Esophagus squamous epithelium (tissue), 5 donors: ENCODE measurements at places on chromosomes 12 and 14.

DNA sequence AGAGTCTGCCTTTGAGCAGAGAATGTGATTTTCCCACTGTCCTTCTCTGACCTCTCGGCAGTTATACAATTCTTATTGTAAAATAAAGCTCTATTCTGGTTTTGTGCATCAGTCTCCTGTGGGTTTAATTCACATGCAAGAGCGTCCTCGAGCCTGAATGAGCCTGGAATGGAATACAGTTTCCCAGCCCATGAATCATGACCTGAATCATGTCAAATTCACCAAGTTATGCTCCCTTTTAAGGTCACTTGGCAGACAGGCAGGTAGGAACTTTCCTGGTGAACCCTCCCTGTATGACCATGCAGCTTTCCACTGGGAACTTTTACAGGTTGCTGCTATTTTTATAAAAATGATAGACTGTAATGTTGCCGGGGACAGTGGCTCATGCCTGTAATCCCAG lies 41.7 kb downstream of the BICD1 start:
- no peak for DNase-seq

- no peak for DNase-seq
Measured at GRCh38 chr14:20492486-20492885, 12.9 kb upstream of the RNASE10 start.

DNA sequence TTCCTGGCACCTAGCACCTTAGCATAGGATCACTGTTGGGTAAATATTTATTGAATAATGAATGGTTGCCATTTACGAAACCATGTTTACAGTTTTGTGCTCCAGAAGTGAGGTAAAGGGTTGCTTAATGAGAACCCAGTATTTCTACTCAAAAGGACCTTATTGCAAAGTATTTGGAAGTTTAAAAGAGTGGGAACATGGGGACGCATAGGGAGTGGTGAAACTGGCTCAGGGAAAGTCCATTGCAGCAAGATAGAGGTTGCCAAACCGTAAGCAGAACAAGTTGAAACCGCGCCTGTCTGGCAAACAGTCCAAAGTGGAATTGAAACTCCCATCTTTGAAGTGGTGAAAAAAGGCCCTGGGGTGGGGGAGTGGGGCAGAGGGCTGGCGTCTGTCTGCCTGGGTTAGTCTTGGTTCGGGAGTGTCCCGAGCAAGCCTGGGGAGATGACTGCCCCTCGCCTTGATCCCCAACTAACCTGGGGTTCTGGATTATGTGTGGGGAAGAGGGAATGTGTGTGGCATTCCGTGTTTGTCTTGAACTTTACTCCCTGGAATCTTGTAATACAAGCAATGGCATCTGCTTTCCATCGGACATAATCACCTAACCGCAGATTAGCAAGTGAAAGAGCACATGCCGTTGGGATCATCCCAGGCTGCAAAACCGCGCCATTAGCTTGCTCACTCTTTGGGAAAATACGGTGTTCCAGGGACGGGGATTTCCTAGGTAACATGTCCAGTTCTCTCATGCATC lies 7.2 kb downstream of the ALDH2 start:
- DNase-seq, result no peak

GRCh38 chr14:96512602-96513397 lies 10.6 kb downstream of the PAPOLA start:
- DNase-seq, result no peak

DNA sequence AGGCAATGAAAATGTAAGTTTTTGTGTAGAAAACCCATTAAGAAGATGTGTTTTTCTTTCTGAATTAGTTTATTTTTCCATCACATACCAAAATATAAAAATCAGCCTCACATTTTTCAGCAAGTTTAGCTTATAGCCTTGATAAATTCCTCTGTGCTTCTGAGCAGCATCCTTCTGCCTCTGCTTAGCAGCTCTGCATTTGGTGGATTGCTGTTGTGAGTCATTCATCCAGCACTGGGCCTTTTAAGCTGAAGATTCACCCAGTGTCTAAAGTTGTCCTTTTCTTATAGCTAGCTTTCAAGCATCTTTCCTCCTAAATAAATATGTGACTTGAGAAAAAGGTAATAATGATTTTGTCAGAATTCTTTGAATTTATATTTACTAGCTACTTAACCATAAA lies 206.1 kb downstream of the PCNX1 start:
- no peak for DNase-seq

GRCh38 chr12:51926718-51927117 lies 19.4 kb downstream of the ACVRL1 start:
- no peak for DNase-seq

GRCh38 chr12:16345105-16345504 lies 2.3 kb upstream of the MGST1 start:
- DNase-seq, result no peak

DNA sequence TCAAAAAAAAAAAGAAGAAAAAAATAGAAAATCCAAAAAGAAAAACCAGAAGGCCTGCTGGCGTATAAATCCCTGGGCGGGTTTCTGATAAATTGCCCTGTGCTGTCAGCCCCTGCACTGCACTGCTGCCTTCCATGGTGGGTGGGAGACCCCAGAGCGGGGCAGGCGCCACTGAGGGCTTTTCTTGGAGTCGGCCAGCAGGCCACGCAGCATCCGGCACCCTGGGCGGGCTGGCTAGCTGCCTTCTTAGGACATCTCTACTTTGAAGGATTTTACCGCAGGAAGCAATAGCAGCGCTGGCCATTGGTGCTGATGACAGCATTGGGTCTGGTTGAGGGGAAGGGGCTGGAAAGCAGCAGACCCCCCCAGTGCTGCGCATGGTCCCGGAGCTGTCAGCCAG lies 29.1 kb downstream of the IL31 start:
- DNase-seq, result no peak

DNA sequence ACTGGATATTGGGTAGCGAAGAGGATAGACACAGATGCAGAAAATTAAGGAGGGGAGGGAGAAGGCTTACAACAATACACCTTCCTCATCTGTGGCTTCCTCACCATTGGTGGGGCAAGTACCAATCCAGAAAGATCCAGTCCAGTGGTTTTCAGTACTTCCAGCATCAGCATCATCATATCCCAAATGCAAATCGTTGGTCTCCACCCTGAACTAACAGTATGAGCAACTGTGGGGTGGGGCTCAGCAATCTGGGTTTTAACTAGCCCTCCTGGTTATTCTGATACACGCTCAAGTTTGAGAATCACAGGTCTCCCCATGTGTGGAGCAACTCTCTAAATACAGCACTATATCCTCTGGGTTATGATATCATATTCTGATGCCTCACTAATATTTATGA lies 193.7 kb downstream of the PAX9 start:
- DNase-seq, result no peak

DNA sequence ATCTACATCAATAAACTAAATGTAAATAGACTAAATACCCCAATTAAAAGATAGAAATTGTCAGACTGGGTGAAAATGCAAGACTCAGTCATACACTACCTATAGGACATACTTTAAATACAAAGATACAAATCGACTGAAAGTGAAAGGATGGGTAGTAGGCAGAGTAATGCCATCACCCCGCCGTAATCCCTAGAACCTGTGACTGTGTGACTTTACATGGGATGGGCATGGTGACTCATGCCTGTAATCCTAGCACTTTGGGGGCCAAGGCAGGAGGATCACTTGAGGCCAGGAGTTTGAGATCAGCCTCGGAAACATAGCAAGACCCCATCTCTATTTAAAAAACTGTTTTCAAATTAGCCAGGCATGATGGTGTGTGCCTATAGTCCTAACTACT lies 2.6 kb upstream of the EVL start:
- DNase-seq, result no peak

GRCh38 chr14:51697848-51698247 lies 46.1 kb downstream of the FRMD6 start:
- DNase-seq, result no peak

- no peak for DNase-seq
Measured at GRCh38 chr14:56193347-56193746, 75.1 kb downstream of the PELI2 start.

DNA sequence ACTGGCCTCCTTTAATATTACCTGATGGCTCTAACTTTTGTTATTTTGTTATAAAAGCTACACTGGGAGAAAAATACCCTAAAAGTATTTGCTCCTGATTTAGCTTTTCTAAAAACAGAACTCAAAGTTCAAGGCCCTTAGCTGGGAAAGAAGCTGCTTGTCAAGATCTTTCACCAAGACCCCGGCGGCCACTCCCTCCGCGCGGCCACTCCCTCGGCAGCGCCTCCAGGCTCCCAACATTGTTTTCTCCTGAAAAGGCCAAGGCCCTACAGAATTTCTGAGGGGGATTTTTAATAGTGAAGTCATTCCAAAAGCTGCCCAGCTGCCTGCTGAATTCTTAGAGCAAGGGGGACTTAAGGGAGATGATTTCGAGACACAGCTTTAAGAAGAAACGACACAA lies 96.4 kb downstream of the NTN4 start:
- no peak for DNase-seq

DNA sequence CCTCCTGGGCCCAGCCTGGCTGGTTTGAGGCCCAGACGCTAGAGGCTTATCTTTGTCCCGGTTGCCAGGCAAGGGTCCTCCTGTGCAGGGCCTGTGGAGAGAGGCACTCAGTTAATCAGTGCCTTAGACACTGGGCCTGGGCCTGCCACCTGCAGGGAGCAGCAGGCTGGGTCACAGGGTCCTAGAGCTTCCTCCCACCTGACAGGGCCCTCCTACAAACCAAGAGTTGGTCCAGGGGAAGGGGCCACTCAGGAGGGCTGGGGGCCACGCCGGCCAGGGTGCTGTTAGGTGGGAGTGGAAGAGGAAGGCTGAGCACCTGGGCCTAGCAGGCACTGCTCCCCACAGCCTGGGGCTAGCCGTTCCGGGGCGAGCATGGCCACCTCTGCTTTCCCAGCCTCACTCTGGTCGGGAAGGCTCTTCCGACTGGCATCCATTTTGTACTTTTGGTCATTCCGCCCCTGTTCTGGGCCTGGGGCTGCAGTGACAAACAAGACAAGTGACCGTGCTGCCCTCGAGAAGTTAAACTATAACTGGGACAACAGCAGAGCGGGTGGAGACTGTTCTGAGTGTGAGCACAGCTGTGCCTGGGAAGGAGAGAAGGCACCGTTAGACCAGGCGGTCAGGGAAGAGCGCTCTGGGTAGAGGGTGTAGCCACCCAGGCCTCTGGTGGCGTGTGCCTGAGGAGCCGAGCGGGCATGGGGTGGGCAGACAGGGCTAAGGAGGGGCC lies 27.2 kb downstream of the FBRSL1 start:
- DNase-seq, result no peak

- no peak for DNase-seq
Measured at GRCh38 chr12:131634037-131634436, 76.9 kb upstream of the SFSWAP start.

GRCh38 chr14:95318399-95319311 lies 1.1 kb downstream of the CLMN start:
- DNase-seq, result no peak

GRCh38 chr14:52910572-52910971 lies 40.3 kb downstream of the FERMT2 start:
- DNase-seq, result no peak

- no peak for DNase-seq
Measured at GRCh38 chr12:90989686-90990111, 15.1 kb downstream of the EPYC start.

GRCh38 chr14:105223770-105224544 lies 24.4 kb upstream of the BTBD6 start:
- no peak for DNase-seq

DNA sequence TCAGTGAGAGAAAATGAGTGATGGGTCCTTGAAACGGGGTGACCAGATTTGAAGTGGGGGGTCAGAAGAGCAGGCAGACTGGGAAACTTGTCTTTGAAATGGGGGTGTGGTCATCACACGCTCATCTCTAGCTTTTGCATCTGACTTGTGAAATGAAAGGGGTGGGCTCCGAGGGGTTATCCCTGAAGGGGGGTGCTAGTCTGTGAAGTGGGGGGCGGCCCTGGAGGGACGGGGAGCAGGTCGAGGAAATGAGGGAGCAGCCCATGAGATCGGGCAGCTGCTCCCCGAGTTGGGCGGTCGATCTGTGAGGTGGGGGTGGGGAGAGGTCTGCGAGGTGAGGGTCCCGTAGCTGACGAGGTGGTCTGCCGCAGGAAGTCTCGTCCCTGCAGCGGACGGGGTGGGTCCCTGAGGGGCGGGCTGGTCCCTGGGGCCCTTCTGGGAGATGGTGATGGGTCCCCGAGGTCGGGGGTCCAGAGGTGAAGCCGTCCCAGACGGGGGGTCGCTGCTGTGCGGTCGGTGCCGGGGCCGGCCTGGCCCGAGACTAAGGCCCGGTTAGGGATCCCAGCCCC lies 542 bp downstream of the PXN start:
- no peak for DNase-seq

DNA sequence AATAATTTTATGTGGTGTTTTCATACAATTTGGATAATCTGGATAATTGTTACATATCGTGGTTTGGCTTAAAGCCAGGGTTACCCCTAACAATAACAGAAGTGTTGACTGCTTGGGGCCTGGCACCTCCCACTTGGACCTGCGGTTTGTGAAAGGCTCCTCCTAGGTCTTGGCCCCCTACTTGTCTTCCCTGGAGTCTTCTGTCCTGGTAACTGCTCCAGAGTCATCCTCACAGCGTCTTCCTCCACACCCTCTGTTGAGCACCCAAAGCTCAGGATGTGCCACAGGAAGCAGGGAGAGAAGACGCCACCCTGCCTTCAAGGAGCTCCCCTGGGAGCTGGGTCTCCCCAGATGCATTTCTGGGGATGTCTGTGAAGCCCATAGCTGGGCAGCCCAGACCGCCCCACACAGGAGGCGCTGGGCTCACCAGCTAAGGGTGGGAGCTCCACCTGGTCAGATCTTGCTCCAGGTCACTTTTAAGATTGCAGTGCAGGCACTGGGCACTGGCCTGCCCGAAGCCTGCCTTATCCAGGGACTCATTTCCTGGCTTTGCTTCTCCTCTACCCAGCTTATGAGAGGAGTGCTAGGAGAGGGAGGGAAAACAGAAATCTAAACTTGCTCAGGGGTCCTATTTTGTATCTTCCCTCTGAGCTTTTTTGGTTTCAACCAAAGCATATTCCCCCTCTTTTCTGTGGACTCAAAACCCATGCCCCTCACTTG lies 98.2 kb downstream of the ZFP36L1 start:
- no peak for DNase-seq

- no peak for DNase-seq
Measured at GRCh38 chr12:95975491-95975890, 20.7 kb downstream of the HAL start.

DNA sequence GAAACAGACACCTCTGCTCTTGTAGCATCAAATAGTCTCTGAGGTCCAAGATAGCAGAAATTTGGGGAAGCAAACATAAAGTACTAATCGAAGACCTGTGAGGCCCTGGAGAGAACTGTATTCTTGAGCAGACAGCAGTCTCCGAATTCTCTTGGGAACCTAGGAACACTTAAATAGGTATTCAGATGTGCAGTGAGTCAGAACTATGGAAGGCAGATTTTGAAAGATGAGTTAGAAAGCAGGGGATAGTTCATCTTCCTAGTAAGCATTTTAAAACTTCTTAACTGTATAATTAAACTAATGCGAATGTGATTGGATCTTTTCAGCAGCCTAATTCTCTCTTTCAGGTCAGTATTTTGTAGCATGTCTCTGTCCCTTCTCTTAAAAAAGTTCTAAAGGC lies 30.6 kb downstream of the NAA30 start:
- no peak for DNase-seq

DNA sequence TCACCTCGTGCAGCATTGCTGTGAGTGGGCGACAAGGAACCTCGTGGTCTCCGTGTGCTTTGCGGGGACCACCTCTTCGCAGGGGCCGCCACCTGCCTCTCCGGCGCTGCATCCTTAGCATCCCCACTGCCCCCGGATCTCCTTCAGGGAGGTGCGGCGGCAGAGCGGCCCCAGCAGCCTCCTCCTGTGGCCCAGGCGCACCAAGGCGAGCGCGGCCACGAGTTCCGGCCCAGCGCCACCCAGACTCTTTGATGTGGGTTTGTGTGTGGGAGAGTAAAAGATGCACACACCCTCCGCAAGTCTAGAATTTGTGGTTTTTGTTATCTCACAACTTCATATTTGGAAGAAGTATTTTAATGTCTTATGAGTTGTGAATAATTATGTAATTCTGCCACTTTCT lies 118.8 kb upstream of the DIO3 start:
- no peak for DNase-seq
